ENCODE measurements at places on chromosomes 1 and 21.
A peak's percentile ranks its signal among the peaks of the same experiment; 100 is the strongest.

GRCh38 chr1:6996371-6996770 lies 211.1 kb downstream of the CAMTA1 start:
- no peak for DNase-seq

- DNase-seq: no peak
Observed at GRCh38 chr1:233364026-233364425, 36.5 kb downstream of the MAP3K21 start.

DNA sequence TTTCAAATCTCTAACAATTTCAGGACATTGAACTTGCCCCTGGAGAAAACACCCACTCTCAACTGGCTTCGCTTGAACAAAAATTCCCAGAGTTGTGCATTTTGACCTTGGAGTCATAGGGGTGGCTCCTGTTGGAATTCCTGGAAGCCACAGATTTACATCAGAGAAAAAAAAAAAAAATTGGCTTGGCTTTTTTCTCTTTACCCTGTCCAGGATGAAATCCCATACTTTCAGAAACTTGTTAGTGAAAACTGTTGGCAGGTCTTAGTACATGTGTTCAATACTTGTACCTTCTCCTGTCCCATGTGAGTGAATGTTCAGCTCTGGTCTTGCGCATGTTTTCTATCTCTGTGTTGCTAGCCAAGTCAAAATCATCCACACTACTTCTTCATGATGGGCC lies 228.8 kb downstream of the TGFB2 start:
- DNase-seq: no peak

DNA sequence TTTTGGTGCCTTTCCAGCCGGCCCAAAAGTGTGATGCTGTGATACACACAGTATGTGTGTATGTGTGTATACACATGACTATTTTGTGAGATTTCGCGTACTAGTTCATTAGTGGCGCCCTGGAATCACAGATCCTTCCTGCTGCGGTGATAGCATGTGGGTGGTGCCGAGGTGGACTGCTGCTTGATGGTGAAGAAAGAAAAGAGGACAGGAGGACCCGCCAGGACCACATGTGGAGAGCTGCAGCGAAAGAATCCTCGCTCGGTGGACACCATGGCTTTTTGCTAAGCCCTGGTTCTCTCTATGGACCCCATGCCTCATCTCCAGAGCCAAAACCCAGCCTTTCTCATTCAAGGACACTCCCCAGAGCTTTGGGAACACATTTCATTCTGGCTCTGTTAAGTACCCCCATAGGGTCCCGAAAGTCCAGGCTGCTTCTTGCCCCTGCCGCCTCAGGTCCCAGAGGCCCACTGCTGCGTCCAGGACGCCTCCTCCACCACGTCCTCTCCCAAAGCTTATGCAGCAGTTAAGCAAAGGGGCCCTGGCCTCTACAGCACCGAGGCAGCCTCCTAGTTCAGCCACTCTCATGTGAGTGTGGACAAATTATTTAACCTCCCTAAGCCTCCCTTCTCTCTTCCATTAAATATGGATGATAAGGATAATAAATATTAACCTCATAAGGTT lies 32.8 kb upstream of the COX20 start:
- no peak for DNase-seq

GRCh38 chr1:55284856-55285255 lies 69.7 kb upstream of the USP24 start:
- no peak for DNase-seq

GRCh38 chr1:119101563-119101962 lies 38.9 kb downstream of the WARS2 start:
- no peak for DNase-seq

GRCh38 chr1:59005491-59006288 lies 221.8 kb upstream of the JUN start:
- peak; percentile 36 for DNase-seq

DNA sequence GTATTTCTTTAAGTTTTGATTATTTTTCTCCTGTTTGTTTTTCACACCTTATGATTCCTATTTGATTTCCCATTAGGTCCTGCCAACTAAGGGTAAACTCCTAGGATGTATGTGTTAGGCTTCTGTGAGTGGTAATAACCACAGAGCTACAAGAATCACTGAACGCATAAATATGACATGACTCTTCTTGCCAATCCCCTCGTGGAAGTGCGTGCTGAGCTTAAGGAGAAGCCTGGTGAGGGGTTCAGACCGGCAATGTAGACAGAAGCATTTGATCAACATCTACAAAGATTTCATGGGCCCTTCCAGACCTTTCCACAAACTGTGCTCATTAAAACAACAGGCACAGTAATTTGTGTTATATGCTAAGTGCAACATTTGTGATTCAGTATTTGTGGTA lies 273.8 kb upstream of the SNX7 start:
- no peak for DNase-seq

DNA sequence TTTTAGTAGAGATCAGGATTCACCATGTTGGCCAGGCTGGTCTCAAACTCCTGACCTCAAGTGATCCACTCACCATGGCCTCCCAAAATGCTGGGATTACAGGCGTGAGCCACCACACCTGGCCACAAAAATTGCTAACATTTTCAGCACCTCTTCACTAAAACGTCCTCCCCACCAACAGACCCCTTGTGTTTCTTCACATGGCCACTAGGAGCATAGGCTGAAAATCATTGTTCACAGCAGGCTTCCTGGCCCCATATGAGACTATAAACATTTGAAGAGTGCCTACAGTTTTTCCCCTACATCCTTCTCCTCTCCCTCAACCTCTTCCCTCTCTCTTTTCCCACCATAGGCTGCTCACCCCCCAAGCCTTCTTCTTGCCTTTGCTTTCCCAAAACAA lies 28.0 kb upstream of the SFPQ start:
- DNase-seq: no peak

GRCh38 chr1:108892356-108893140 lies 15.8 kb downstream of the GPSM2 start:
- no peak for DNase-seq

DNA sequence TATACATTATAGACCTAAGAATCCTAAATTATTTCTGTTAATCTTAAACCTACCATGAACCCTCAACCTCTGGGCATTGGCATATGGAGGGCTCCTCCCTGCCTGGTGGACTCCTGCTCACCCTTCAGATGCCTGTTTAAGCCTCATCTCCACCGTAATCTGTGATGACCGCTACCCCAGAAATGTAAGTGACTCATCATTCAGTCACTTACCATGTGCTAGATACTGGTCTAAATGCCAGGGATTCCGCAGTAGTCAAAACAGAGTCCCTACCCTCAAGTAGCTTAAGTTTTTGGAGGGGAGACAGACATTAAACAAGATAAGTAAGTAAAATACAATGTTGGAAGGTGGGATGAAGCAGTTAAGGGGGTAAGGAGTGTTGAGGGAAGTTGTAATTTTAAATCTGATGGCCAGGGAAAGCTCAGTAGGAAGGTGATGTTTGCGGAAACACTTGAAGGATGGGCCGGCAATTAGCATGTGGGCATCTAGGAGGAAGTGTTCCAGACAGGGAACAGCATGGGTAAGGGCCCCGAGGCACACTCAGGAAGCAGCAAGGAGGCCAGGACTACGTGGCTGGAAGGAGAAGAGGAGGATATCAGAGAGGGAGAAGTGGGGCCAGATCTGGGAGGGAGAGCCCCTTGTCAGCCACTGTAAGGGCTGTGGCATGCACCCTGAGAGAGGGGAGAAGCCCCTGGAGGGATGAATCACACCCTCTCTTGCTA lies 141.7 kb upstream of the HOOK1 start:
- no peak for DNase-seq

GRCh38 chr1:65346190-65346589 lies 36.8 kb downstream of the DNAJC6 start:
- no peak for DNase-seq

- no peak for DNase-seq
Observed at GRCh38 chr1:6591644-6592043, 11.0 kb downstream of the KLHL21 start.

- no peak for DNase-seq
Observed at GRCh38 chr1:15355968-15356625, 53.6 kb upstream of the EFHD2 start.

DNA sequence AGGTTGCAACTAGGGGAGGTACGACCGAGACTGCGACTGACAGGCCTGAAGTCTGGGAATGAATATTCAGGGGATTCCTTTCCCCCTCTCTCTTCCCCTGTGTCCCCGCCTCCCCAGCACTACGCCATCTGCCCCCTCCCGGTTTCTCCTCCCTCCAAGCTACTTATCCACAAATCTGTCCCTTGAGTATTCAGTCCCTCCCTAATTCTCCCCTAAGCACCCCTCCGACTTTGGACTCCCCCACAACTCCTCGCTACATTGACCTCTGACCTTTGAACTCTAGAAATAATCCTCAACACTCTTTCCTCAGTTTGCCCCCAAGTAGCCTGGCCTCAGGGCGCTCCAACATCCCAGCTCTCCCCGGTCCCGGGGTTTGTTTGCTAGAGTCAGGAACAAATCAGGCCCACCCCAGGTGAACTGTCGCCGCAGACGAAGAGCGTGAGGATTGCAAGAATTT lies 393 bp downstream of the LYSMD1 start:
- DNase-seq: peak; percentile 46

DNA sequence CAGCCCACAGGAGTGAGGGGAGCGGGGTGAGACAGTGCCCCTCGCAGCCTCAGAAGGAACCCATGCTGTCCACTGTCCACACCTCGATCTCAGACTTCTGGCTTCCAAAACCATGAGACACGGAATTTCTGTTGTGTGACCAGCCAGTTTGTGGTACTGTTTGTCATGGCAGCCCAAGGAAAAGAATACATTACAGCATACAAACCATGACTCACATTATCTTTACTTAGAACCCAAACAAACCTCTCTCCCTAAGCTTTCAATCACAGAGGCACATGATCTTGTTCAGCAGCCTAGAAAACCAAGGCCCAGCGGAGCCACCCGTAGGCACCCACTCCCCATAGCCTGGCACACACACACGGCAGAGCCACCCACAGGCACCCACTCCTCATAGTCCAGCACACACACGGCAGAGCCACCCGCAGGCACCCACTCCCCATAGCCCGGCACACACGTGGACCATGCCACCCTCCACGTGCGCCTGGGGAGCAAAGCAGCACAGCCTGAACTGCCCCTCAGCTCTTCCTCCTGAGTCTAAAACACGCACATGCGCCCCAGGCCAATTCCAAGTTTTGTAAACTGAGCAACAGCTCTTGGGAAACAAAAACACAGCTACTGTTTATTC lies 458 bp upstream of the KRTAP10-4 start:
- peak; percentile 13 for DNase-seq

DNA sequence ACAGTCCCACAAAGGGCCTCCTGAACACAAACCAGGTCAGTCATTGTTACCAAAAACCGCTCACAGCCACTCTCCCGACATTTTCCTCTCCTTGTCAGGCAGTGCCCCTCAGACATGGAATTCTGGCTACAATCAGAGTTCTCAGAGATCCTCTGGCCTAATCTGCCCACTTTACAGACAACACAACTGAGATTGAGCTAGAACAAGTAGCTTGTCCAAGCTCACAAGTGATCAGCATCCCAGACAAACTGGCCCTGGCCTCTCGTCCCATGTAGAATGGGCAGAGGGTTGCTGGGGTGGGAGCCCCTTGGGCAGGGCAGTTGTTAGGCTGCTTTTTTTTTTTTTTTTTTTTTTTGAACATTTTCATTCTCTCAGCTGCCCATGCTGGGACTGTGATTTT lies 57.2 kb downstream of the KCNN3 start:
- DNase-seq: no peak

GRCh38 chr1:25193229-25193628 lies 39.1 kb downstream of the SYF2 start:
- no peak for DNase-seq

DNA sequence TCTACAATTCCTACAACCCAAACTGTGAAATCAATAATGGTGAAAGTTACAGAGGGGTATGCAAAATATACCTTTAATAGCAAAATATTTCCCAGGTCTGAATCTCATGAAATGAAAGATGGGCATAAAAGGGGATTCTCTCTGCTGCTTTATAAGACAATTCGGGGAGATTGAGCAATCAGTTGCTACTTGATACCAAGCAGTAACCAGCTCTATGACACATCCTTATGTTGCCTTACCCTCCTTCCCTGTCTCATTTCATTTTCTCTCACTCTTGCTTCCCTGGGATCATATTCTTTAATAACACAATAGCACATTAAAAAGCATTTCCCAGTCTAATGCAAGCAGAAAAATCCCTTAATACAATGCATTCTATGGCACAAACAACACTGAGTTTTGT lies 29.0 kb downstream of the ZSWIM5 start:
- no peak for DNase-seq

DNA sequence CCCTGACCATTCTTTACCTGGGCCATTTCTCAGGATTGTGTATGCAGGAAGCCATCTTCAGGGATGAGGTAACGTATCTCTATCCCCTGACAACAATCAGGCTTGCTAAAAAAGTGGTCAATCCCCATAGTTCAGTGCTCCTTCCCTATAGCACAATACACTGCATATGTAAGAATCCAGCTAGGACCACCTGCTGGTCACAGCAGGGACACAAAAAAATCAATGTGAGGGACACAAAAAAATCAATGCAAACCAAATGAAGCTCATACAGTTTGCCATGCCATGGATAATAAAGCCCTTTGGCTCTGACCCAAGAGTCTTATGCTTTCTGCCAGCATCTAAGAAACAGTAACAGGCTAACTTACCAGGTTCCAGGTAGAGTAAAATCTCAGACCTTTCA lies 16.3 kb downstream of the ACBD6 start:
- DNase-seq: no peak

GRCh38 chr1:66692681-66693080 lies 59.6 kb upstream of the DYNLT5 start:
- no peak for DNase-seq

GRCh38 chr1:18999359-18999758 lies 42.9 kb upstream of the IFFO2 start:
- no peak for DNase-seq

DNA sequence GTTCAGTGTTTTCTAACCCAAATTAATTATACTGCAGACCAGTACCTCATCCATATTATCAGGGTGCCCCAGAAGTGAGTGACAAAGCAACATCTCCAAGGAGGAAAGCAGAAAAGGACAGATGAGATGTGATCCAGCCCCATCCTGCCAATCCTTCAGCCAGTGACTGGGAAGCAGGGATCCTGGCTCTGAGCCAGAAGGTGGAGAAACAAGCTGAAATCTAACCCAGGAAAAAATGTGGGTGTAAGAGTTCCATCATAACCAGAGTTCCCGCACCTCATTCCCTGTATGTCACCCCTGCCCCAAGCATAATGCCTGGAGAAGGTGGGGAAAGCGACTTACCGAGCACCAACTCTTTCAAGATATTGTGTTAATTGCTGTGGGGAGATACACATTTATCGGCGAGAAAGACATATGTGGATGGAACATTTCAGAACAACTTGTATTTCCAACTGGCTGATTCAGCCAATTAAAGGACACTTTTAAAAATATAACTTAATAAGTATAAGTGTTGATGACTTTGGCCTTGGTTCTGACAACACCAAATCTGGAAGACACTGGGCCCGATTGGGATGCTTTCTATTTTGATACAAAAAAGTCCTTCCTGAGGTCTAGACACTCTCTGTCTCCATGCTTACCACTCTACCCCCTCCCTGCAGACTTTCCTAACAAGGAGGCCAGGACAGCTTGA lies 14.9 kb downstream of the PLEKHA6 start:
- DNase-seq: no peak

DNA sequence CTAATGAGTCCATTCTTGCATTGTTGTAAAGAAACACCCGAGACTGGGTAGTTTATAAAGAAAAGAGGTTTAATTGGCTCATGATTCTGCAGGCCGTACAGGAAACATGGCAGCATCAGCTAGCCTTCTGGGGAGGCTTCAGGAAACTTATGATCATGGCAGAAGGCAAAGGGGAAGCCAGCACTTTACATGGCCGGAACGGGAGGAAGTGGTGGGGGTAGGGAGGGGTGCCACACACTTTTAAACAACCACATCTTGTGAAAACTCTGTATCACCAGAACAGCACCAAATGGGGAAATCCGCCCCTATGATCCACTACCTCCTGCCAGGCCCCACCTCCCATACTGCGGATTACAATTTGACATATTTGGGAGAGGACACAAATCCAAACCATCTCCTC lies 43.9 kb downstream of the NOS1AP start:
- no peak for DNase-seq
